SHP77 treated with DMSO at 0.1 percent for 48 hours (cell line): ENCODE measurements at places on chromosomes 6 and 20.

- peak; percentile 90 for DNase-seq
Observed at GRCh38 chr20:10523443-10523842, 88.3 kb downstream of the SLX4IP start.

DNA sequence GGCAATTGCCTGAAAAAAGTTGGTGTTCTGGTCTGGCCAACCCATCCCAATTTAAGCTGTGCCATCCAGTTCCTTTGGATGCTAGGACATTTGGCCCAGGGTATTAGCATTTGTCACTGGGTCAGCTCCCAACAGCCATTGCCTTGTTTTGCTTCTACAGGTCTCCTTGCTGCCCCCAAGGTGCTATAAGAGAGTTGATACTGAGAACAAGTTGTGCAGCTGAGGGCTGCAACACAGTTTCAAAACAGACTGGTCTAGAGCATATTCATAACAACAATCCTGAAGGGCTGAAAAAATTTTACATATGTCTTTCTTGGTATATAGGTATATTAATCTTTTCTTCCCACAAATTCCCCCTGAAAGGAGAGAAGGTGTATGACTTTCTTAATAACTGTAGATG lies 61.0 kb downstream of the LYRM4 start:
- no peak for DNase-seq

- DNase-seq = peak; percentile 48
Observed at GRCh38 chr6:100257793-100258395, 206.8 kb downstream of the SIM1 start.

- DNase-seq = no peak
Observed at GRCh38 chr6:143542888-143543287, 31.4 kb upstream of the FUCA2 start.

DNA sequence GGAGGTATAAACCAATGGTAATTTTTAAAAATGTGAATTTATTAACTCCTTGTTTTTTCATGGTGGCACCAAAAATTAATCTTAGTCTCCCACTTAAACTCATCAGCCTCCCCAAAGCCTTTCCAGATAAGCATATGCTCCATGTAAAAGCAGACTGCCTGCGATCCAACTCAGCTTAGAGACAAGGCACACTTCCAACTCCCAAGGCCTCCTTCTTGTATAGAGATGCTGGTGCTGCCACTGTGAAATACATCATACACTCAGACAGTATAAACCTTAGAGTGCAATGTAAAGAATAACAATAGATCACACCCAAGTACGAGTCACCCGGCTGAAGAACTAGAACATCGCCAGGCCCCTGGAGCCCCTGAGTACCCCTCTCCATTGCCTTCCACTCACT lies 2.0 kb downstream of the ANKRD6 start:
- DNase-seq = no peak
